ENCODE measurements at places on chromosomes 2 and 18.

GRCh38 chr2:71930049-71930681, 217.5 kb downstream of the CYP26B1 start:
- H3K36me3 ChIP-seq: no peaks in the 10 kb centered on the region
- DNase-seq: peak; percentile 9
- no peaks in the 10 kb centered on the region for H3K4me1 ChIP-seq

- no peak overlapping the region for H3K4me3 ChIP-seq
- H3K27me3 ChIP-seq: no peaks in the 10 kb centered on the region
- H3K36me3 ChIP-seq: no peaks in the 10 kb centered on the region
- no peak for DNase-seq
- H3K27ac ChIP-seq: no peak overlapping the region
These were observed 39.6 kb downstream of the ABCA12 start for GRCh38 chr2:215098875-215099274.

- no peaks in the 10 kb centered on the region for H3K4me1 ChIP-seq
- H3K27ac ChIP-seq: no peak overlapping the region
- no peak overlapping the region for H3K4me3 ChIP-seq
- H3K36me3 ChIP-seq: no peaks in the 10 kb centered on the region
- no peaks in the 10 kb centered on the region for H3K27me3 ChIP-seq
- DNase-seq: no peak
These were observed 40.1 kb upstream of the GBX2 start for GRCh38 chr2:236208019-236208926.

DNA sequence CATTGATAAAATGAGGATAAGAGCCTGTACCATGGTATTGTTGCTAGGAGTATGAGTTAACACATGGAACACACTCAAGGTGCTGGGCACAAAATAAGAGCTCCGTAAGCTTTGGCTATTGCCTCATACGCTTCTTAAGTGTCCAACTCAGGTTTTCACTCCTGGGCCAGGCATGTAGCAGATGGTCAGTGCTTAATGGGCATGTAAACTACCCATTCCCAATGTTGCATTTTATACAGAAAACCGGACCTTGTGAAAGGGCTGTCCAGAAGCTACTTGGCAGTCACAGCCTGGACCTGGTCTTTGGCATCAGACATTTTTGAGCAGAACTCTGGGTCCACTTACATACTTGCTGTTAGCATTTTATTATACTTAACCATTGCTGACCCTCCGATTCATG, 26.9 kb downstream of the MGAT5 start:
- H3K27me3 ChIP-seq: peaks cover 6% of the 10 kb centered on the region
- no peak for DNase-seq
- H3K4me1 ChIP-seq: peaks cover 34% of the 10 kb centered on the region
- H3K27ac ChIP-seq: no peak overlapping the region

DNA sequence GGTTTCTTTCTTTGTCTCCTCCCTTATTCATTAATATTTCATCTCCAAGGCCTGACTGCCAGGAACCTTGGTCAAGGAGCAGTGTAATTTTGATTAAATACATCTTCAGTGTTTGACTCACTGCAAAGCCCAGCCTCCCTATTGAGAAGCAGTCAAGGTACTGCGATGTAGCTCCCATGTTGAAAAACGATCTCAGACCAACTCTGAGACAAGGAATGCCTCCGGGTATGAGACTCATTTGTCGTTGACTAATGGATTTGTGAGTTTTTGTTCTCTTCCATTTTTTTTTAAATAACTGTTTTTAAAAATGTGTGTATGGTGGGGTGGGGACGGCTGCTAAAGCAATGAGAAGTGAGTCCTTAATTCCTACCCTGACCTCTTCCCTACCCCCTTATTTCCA, 361.6 kb downstream of the SOX11 start:
- no peak overlapping the region for H3K27ac ChIP-seq
- no peaks in the 10 kb centered on the region for H3K27me3 ChIP-seq

GRCh38 chr18:76345901-76346300, 149.1 kb downstream of the ZNF516 start:
- no peak overlapping the region for H3K4me3 ChIP-seq
- DNase-seq: no peak
- H3K27ac ChIP-seq: no peak overlapping the region
- no peaks in the 10 kb centered on the region for H3K36me3 ChIP-seq

DNA sequence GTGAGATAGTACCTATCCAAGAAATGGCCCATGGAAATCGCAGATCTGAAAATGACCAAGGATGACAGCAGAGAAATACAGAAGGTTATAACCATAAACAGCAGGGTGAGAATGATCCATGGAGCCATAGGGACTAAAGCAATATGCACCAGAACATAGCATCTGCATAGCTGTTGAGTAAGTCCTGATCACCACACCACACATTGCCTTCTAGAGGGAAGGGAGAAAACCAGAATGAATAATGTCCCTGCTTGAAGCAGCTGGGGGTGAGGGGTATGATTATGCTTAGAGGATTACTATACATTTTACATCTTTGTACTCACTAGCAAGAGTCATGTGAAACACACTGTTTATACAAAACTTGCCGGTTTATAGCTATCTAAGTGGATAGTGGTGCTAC, 350.4 kb downstream of the MBD2 start:
- no peaks in the 10 kb centered on the region for H3K4me1 ChIP-seq
- H3K4me3 ChIP-seq: no peak overlapping the region
- no peak overlapping the region for H3K27ac ChIP-seq
- H3K27me3 ChIP-seq: no peaks in the 10 kb centered on the region

DNA sequence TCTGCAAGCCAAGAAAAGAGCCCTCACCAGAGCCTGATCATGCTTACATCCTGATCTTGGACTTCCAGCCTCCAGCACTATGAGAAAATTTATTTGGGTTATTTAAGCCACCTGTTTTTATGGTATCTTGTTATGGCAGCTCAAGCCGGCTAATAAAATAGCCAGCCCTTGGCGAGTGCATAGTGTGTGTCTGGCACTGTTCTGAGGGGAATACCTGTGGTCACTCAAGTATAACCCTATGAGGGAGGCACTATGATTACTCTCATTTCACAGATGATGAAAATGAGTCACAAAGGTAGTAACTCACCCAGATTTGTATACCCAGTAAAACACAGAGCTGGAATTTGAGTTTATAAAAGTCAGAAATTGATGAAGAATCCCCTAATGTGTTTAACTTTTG, 556.9 kb upstream of the SETBP1 start:
- H3K36me3 ChIP-seq: no peaks in the 10 kb centered on the region
- no peaks in the 10 kb centered on the region for H3K27me3 ChIP-seq
- H3K27ac ChIP-seq: no peak overlapping the region
- DNase-seq: no peak
- no peaks in the 10 kb centered on the region for H3K4me1 ChIP-seq

DNA sequence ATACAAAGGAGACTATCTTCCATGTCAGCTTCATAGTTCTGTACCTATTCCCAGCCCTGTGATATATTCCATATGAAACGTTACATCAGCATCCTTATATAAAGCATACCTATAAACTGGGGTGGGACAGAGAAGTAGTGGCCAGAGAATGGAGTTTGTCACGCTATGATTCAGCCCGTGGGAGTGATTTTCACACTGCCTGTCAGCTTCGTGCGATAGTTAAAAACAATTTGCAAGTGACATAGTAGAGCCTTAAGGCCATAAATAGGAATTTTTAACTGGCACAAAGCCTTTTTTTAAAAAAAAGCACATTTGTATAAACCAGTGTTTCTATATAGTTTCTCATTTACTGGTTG, 30.2 kb downstream of the PKP4 start:
- H3K27ac ChIP-seq: no peak overlapping the region
- no peaks in the 10 kb centered on the region for H3K36me3 ChIP-seq
- DNase-seq: no peak
- H3K27me3 ChIP-seq: no peaks in the 10 kb centered on the region
- peaks cover 7% of the 10 kb centered on the region for H3K4me1 ChIP-seq

DNA sequence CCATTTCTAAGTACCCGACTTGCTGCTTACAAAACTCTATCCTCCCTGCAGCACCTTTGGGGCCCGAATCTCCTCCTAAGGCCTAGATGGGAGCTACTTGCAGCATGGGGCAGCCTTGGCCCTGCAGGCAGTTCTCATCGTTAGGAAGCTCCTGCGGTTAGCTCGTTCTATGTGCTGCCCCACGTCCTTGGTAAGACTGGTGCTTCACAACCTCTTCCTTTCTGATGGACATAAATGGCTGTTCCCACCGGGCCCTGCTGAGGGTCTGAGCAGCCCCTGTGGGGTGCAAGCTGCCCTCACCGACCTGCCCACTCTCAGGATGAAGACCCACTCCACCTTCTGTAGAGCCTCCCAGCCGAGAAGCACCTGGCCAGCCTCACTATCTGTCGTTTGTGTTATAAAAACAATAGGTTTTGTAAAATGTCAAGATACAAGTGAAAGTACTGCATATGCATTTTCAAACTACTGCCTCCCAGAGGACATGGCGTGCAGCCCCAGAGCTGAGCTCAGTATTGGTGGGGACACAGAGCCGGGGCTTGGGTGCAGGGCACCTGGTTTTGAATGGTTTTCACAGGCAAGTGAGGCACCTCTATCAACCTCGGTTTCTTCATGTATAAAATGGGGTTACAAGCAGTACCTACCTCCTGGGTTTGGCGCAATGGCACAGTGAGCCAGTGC, 19.4 kb downstream of the OTOF start:
- H3K36me3 ChIP-seq: peaks cover 2% of the 10 kb centered on the region
- H3K27me3 ChIP-seq: no peaks in the 10 kb centered on the region
- DNase-seq: no peak
- H3K4me1 ChIP-seq: no peaks in the 10 kb centered on the region
- H3K4me3 ChIP-seq: no peak overlapping the region

- H3K4me3 ChIP-seq: no peak overlapping the region
- no peaks in the 10 kb centered on the region for H3K36me3 ChIP-seq
- no peak overlapping the region for H3K27ac ChIP-seq
- H3K27me3 ChIP-seq: peaks cover 6% of the 10 kb centered on the region
- peaks cover 9% of the 10 kb centered on the region for H3K4me1 ChIP-seq
These were observed 56.5 kb downstream of the BCL11A start for GRCh38 chr2:60496956-60497355.

DNA sequence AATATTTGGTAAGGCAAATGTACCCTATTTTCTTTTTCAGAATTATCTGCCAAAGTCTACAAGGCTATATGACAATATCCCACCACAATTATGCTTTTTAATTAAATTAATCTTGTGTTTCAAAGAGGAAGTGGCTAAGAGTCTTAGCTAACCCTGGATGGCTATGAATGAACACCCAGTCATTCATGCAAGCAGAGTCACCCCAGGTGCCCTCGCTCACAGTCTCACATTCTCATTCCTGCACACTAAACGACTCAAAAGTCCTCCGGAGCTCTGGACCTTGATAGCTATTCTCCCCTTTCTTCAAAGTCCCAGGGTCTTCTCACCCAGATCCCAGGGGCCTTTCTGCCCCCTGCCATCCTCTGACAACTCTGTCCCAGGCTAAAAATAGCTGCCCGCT, 42.1 kb upstream of the MRPL19 start:
- H3K4me3 ChIP-seq: no peak overlapping the region
- no peak overlapping the region for H3K27ac ChIP-seq
- no peak for DNase-seq
- H3K36me3 ChIP-seq: no peaks in the 10 kb centered on the region

DNA sequence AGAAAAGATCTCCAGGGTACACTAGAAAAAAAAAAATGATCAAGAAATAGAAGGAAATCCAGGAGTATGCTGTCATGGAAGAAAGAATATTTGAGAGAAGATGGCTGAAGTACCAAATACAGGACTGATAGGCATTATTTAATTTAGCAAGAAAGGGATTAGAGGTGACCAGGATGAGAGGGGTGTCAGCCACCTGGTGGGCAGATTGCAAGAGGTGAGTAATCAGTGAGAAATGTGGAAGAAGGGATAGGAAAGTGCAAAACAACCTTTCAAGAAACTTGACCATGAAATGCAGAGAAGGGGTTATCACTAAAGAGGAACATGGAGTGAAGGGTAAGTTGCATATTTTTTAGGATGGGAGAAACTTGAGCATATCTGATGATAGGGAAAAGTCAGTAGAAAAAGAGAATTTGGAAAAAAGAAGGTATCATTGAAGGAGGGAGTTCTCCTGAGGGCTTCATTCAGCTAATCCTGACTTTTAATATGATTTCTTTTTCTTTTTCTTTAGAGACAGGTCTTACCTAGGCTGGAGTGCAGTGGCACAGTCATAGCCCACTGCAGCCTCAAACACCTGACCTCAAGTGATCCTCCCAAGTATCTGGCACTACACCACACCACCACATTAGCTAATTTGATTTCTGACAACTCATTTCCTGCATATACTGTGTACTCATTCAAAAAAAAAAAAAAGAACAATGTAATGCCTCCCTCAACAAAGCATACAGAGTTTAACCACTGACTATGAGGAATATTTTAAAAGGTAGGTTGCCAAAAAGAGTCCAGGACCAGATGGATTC, 101.3 kb downstream of the LRP2 start:
- no peak for DNase-seq
- no peaks in the 10 kb centered on the region for H3K4me1 ChIP-seq
- H3K36me3 ChIP-seq: no peaks in the 10 kb centered on the region

Measured in activated CD4-positive, alpha-beta memory T cell treated with anti-CD3 and anti-CD28 coated beads, Interleukin-2, amount 10 ng/mL, durations not matched to agents 7 days and 5 days (primary cell).